Putamen (tissue), 1 donor: ENCODE measurements at places on chromosomes 12 and 14.

- DNase-seq, result peak; percentile 36
Observed at GRCh38 chr14:29741909-29742401, 185.7 kb downstream of the PRKD1 start.

- DNase-seq, result no peak
Observed at GRCh38 chr12:55915482-55915859, 12.2 kb downstream of the PYM1 start.

- DNase-seq, result no peak
Observed at GRCh38 chr12:9732921-9733461, at the start of gene CLECL1. Gene CLECL1 (minus strand): TSS chr12:9733097.

DNA sequence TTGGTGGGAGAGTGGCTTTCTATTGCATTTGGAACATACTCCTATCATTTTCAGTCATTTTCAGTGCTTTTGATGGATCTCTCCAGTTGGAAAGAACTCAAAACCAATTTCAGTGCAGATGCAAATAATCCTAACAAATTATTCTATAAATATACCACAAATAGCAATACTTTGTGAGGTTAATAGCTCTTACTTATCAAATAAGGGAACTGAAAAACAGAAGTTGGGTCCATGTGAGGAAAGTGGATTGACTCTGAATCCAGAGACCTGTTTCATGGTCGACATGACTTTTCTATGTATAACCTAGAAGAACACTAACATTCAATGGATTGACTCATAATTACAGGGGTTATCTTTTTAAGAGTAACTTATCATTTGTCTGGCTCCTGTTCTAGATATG lies 248.6 kb downstream of the EGLN3 start:
- no peak for DNase-seq

- DNase-seq, result no peak
Observed at GRCh38 chr12:66979251-66979650, 289.9 kb upstream of the CAND1 start.

- DNase-seq, result no peak
Observed at GRCh38 chr14:72565149-72565559, 328.7 kb downstream of the DPF3 start.

DNA sequence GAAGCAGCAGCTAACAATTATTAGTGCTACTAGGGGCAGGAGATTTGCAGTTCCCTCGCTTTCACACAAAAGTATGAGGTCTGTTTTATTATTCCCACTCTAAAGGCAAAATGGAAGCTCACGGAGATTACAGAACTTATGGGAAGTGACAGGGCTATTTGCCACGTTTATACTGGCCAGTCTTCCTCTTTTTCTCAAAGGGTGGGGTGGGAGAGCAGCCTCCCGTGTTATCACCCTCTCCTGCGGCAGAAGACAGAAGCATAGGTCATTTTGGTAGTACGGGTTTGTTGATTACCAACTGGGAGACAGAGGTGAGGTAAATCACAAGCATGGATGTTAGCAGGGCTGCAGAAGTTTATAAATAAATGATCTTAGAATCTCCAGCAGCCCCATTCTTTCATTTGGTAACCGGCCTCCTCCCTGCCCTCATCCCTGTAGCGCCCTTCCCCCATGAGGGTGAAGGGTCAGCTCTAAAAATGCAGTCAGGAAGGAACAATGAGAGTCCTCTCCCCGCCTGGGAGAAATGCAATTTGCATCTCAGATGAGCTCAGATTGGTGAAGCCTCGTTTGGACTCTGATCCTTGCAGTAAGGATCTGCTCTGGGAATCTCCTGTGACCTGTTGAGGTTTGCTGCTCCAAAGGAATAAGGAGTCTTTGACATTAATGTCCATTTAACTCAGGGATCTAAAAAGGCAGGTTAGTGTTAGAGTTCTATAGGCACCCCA lies 44.7 kb upstream of the SINHCAF start:
- no peak for DNase-seq

DNA sequence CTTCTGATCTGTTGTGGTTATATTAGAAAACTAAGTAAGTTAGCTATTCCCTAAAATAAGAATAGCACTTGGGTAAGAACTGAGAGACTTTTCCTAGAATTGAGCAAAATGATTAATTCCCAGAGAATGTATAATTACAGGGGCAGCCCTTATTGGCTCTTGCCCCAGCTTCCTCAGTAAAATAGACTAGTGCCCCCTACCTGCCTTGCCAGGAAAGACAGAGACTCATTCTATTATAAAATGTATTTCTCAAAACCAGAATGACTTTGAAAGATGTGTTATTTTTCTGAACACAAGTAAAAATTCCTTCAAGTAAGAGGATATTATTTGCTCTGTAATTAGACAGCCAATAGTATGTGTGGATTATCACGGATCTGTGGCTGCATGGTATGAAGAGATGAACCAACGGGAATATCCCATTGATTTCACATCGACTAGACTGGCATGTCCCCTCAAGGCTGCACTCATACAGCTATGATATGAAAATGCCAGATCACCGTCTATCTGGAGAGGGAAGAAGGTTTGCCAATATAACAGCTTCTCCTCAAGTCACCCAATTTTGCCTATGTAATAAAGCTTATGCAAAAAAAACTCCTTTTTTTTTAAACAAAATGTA lies 7.4 kb upstream of the GLRX5 start:
- DNase-seq, result no peak

DNA sequence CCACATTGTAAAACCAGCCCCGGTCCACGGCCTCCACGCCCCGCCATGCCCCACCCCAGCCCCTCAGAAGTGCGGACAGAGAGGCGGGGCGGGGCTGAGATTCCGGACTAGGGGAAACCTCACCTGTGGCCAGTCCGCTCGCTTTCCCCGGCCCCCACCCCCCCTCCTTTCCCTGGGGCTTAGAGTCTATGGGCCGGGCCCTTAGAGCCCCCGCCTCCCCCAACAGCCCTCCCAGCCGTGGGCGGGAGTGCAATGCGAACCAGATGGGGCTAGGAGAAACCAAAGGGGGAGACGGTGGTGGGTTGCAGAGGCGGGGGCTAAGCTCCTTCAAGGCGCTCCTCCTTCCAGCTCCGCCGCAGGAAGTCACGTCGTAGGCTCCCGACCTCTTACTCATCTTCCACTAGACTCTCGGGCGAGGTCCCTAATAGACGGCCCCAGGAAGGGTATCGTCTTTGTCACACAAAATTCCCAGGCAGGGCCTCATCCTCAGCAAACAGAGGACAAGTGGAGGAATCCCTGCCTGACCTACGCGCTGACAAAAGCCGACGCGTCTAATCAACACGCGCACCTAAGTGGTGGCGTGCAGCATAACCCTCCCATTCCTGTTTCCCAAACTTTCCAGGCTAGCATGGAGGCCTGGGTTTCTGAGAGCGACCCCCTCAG lies 1.1 kb upstream of the NAB2 start:
- no peak for DNase-seq

GRCh38 chr14:59333668-59334067 lies 131.5 kb downstream of the GPR135 start:
- DNase-seq, result peak; percentile 34

- DNase-seq, result no peak
Observed at GRCh38 chr14:61120576-61120975, 139.5 kb downstream of the SLC38A6 start.

DNA sequence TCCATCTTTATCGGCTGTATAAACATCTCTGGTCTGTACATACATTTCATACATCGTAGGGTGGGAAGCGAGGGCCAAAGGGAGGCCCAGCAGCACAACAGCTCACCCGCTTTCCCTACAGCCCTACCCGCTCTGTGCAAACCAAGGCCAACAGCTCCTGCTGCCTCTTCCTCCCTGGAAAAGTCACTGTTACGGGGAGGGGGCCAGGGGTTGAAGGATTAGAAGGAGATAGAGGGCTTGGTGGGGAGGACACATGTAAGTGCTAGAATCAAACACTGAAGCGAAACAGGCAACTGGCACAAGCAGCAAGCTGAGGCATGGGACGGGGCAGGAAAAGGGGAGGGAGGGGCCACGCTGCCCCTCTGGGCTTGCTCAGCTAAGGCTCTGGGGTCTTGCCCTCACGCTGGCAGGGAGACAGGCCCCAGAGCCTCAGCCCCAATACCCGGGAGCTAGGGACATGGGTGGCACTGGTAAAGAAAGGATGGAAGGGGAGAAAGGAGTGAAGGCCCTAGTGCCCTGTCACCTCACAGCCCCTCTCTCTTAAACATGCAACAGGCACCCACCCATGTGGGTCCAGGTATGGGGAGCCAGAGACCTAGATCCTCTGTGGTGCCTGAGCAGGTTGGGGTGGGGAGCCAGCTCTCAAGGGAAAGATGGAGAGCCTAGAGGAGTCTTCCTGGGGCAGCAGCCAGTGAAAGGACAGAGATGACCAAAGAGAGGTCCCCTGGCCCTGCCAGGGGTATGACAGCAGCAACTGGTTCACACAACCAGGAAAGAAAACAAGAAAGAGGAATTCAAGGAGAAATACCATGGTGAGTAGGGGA lies 14.4 kb downstream of the SPRYD3 start:
- no peak for DNase-seq

- no peak for DNase-seq
Observed at GRCh38 chr12:109489955-109490565, 12.6 kb downstream of the UBE3B start.

GRCh38 chr12:124030510-124030909 lies 57.5 kb downstream of the ZNF664 start:
- no peak for DNase-seq

- DNase-seq, result peak; percentile 98
Observed at GRCh38 chr14:90454041-90455000, 57.5 kb downstream of the CALM1 start.

- peak; percentile 80 for DNase-seq
Observed at GRCh38 chr12:121800694-121801594, 2.9 kb upstream of the SETD1B start.

- DNase-seq, result no peak
Observed at GRCh38 chr12:3614806-3615466, 123.9 kb downstream of the PRMT8 start.

- DNase-seq, result no peak
Observed at GRCh38 chr12:89783359-89784060, 74.9 kb upstream of the ATP2B1 start.

- DNase-seq, result no peak
Observed at GRCh38 chr12:109586385-109587296, 13.0 kb downstream of the MVK start.

DNA sequence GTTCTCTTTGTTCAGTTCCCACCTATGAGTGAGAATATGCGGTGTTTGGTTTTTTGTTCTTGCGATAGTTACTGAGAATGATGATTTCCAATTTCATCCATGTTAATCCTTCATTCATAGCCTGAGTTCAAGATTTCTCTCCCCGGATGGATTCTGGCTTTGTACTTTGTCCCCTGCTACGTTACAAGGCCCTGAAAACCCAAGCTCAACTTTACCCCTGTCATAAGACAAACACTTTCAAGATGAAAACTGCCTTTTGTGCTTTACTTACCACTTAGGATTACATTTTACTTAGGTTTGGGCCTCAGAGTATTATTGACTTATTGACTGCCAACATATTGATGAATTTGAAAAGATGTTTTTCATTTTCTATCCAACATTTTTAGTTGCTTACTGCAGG lies 36.3 kb downstream of the FOXA1 start:
- no peak for DNase-seq

- no peak for DNase-seq
Observed at GRCh38 chr12:70399311-70399710, 33.2 kb downstream of the KCNMB4 start.

- DNase-seq, result no peak
Observed at GRCh38 chr12:46415552-46415951, 43.0 kb upstream of the SLC38A2 start.

DNA sequence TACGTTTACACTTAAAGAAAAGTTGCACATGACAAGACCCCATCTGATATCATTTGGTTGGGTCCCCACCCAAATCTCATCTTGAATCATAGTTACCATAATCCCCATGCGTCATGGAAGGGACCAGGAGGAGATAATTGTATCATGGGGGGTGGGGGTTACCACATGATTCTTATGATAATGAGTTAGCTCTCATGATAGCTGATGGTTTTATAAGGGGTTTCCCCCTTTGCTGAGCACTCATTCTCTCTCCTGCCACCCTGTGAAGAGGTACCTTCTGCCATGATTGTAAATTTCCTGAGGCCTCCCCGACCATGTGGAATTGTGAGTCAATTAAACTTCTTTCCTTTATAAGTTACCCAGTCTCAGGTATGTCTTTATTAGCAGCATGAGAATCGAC lies 60.3 kb downstream of the PHLDA1 start:
- DNase-seq, result no peak

- no peak for DNase-seq
Observed at GRCh38 chr12:108340037-108340436, 926 bp upstream of the CMKLR1 start.

DNA sequence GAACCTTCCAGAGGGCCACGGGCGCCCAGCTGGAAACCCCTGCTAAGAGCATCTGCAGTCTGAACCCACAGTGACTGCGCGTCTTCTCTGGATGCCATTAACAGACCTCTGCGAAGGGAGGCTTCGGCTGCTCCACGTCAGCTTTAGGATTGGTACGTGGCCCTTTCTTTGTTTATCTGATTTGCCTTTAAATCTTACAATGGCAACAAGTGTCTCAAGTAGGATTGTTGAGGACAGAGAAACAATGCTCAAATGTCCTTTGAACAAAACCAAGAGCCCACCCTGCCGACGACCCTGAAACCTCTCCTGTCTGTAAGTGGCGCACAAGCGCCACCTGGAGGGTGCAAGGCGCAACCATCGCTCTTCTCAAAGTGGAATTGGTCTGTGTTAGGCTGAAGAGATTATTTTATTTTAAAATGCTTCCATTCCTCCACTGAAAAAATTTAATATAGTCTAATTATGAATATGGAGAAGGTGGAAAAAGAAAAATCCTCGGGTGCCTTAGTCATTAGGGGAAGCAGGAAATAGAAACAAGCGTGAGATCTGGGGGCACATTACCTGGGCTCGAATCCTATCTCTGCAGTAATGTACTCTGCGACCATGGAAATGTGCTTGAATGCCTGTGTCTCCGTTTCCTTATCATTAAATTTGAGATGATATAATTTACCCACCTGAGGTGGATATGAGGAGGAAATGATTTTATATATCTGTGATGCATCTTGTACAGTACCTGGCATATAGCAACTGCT lies 82.6 kb upstream of the PTPRB start:
- peak; percentile 62 for DNase-seq

GRCh38 chr12:38448991-38449390 lies 132.4 kb downstream of the ALG10B start:
- DNase-seq, result no peak

GRCh38 chr12:122403115-122403770 lies 19.2 kb downstream of the CLIP1 start:
- DNase-seq, result no peak

GRCh38 chr12:46660276-46660675 lies 165.5 kb downstream of the SLC38A4 start:
- DNase-seq, result no peak

DNA sequence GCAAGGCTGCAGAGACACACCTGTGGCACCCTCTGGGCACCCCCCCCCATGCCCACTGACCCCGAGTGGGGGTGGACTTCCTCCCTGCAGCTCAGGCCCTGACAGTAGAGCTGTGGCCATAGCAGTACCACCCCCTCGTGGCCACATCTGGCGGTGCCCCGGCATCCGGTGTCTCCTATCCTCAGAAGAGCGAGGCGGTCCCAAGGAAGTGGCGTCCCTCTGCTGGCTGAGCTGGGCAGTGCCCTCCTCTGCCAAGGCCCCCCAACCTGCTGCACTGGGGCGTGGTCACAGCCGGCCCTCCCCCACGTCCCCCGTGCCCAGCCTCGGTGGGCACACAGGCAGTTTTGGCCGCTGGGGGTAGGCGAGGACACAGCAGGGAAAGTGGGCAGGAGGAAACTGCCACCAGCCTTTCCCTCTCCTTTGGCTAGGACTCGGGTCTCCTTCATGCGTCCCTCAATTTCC lies 6.0 kb upstream of the SLC6A12 start:
- peak; percentile 64 for DNase-seq

- DNase-seq, result no peak
Observed at GRCh38 chr12:6044082-6044481, 80.4 kb downstream of the VWF start.

- no peak for DNase-seq
Observed at GRCh38 chr12:6854036-6854435, 2.1 kb downstream of the USP5 start.
